ENCODE measurements at places on chromosomes 12 and 14.

- no peak for DNase-seq
Measured at GRCh38 chr14:65024957-65025356, 38.3 kb downstream of the FNTB start.

- DNase-seq = no peak
Measured at GRCh38 chr12:6367969-6368892, 7.1 kb downstream of the SCNN1A start.

DNA sequence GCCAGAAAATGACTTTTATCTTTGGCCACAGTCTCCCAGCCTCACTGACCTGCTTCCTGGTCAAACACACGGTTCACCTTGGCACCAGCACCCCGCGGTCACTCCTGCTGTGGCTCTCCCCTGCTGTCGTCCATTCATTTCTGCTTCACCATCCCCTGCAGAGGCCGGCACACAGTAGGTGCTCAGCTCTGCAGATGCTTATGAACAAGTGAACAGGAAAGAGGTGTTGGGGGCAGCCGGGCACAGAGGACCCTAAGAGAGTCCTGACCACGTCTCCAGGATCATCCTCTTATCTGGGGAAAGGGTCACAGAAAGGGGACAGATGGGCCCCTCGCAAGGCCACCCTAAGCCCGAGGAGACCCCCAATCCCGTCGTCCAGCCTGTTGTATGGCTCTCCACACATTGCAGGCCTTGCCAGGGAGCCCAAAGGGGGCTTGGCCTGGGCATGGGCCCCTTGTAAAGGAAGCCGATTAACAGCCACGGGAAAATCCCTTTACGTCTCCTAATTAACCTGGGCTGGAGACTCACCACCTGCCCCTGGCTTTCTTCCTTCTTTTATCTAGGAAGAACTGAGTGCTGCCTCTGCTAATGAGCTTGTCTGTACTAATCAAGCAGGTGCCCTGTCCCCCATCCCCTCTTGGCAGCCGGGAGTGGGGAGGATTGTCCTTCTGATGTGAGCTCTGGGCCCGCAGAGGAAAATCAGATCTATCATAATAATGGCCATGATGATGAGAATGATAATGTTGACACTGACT is 119.2 kb downstream of the AACS start:
- no peak for DNase-seq

GRCh38 chr14:101101456-101102056 is 198.0 kb upstream of the RTL1 start:
- DNase-seq = no peak

DNA sequence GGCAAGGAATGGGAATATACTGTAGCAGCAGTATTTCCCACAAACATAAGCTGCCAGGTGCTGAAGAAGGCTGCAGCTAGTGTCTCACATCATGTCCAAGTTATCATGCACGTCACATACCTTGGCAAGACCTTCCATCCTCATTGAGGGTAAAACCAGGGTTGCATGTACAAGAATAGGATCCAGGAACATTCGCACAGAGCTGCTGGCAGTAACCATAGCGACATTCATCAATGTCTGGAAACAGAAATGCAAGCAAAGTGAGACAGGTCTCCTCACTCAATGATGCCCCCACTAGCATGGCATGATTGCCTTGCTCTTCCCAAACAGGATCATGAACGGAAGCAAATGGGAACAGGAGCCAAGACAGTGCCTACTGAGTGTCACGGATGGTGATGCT is 23.8 kb upstream of the TC2N start:
- no peak for DNase-seq

DNA sequence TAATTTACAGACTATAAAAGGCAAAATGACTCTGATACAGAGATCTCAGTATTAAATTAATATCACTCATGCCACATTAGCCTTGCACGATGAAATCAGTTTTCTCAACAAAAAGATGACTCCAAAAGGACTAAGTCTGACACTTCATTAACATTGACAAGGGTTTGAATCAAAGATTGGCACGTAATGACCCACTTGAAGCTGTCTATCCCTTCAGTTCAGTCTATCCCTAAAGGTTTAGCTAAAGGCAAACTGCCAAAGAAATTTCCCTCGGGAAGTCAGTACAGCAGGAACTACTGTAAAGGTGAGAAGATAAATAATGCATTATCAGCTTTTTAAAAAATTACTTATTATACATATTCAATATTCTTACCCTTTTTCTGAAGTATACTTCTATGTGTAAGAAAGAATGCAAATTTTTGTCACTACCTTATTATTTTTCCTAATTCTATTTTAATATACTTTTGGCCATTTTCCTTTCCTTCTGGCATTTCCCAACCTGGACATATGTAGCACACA is 127.1 kb downstream of the NELL2 start:
- no peak for DNase-seq

GRCh38 chr14:79467835-79468234 is 743.5 kb downstream of the DIO2 start:
- DNase-seq = no peak

DNA sequence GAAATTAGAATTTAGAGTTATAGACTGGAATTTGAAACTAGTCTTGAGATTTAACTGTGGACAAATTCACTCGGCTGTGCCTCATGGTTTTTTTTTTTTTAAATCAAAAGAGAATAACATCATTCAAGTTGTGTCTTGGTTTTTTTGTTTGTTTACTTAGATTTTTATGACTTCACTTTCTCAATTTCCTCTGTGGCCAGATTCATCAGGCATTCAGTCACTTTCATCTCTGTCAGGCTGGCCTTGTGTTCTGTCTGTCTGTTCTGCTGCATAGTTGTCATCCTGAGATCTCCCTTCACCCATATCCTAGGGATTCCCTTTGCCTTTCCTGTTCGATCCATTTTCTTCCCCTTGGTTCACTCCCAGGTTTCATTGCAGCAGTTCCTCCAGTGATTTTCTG is 10.0 kb downstream of the MARK3 start:
- DNase-seq = no peak

DNA sequence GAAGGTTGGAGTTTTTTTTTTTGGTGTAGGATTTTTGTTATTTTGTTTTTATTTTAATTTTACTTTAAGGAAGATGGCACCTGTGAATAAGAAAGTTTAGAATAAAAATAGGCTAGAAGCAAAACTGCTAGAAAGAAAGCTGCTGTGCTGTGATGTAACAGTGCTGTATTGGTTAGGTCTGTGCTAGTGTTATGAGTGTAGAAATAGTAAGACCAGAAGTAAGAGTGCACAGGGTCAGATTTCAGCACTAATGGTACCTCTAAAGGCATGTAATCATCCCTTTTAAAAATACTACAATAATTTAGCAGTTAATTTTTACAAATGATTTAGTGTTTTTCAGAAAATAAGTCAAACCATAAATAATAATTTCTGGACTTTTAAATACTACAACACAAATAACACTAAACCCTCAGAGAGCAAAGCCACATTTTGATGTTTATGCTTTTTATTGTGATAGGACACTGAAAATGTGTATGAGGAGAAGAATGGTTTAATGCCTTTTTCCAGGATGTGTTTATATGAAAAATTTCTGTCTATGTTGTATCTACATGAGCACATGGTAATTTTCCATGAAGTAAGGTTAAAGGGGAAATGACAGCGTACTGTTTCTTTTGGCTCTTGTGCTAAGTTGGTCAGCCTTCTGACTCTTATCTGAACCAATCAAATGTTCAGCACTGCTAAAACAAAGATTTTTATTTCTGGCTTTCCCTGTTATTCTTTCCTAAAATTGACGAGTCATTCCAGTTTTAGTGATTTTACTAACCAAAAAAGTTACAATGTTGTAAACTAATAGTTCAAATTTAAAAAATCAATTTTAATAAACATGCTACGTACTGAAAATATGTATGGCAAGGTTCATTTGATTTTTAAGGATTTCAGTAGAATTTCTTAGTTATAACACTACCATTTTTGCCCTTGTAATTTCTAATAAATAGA is 96.1 kb downstream of the PPHLN1 start:
- no peak for DNase-seq

GRCh38 chr12:89731089-89731488 is 22.5 kb upstream of the ATP2B1 start:
- no peak for DNase-seq

DNA sequence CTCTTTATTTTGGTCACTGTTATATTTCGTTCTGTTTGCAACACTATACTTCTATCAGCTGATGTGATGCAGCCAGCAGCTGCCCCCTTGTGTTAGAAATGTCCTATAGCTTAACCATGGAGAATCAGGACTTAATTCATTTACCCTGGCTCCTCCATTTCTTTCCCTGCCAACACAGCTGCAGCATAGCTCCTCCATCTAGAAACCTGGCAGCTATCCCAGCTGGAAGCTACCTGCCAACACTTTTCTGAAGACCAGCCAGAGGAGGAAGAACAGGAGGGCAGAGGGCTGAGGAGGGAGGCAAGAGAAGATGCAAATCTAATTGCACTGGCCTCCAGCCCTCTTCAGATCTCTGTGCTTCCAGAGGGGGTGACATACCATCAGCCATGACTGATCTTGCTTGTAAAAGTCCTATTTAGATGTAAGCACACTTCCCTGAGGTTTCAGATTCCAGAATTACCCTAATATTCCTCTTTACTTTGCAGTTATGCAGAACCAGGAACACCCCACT is 156.8 kb upstream of the TMEM260 start:
- no peak for DNase-seq

DNA sequence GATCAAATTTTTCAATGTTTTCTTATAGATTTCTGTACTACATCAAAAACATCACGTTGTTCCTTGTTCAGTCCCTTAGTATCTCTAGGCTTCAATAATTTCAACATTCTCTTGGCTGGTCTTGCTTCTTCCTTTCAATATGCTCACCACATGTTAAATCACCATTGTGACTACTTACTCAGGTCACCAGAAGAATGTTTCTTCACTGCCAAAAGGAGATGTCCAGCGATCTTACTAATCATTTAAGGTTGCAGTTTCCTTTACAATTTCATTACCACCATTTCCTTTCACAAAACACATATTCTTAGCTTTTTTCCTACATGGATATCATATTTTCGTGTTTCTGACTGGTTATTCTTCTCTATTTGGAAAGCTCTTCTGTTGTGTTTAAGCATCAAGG is 363.8 kb downstream of the NAV3 start:
- DNase-seq = no peak

Measured in activated CD4-positive, CD25-positive, alpha-beta regulatory T cell (primary cell).